Activated T-cell treated with anti-CD3 and anti-CD28 coated beads, Interleukin-2, amount 50 U/mL, for 72 hours (primary cell): ENCODE measurements at places on chromosomes 3 and 15. TPM values are rescaled to one million over a fixed set of nuclear protein-coding genes. Genes with fewer than 3 reads are reported as not detected.

The RAD18 gene
- total RNA-seq, result 44.5 TPM

The EBLN2 gene
- 7.0 TPM for total RNA-seq

The GOLGA8G gene
- total RNA-seq, result not detected

The TCF12 gene
- total RNA-seq, result 93.0 TPM

The UBP1 gene
- 64.6 TPM for total RNA-seq

The TF gene
- total RNA-seq, result 1.9 TPM

The TMED3 gene
- 42.2 TPM for total RNA-seq

The LRRK1 gene
- 0.74 TPM for total RNA-seq

The GOLGA8O gene
- 1.3 TPM for total RNA-seq

The REC114 gene
- not detected for total RNA-seq

The SPINT1 gene
- 17.3 TPM for total RNA-seq

The PIF1 gene
- 33.3 TPM for total RNA-seq

GRCh38 chr3:42605546-42606173 is 5.2 kb downstream of the NKTR start:
- peaks cover 67% of the 10 kb centered on the region for H3K4me1 ChIP-seq
- no peaks in the 10 kb centered on the region for H3K27me3 ChIP-seq
- H3K27ac ChIP-seq, result no peak overlapping the region
- no peak overlapping the region for H3K4me3 ChIP-seq
- peaks cover 27% of the 10 kb centered on the region for H3K36me3 ChIP-seq
- DNase-seq, result no peak

- no peaks in the 10 kb centered on the region for H3K4me1 ChIP-seq
- no peaks in the 10 kb centered on the region for H3K36me3 ChIP-seq
- no peak for DNase-seq
- no peaks in the 10 kb centered on the region for H3K27me3 ChIP-seq
Observed at GRCh38 chr3:155233213-155233612, 60.3 kb downstream of the STRIT1 start.

- H3K27me3 ChIP-seq, result no peaks in the 10 kb centered on the region
- no peak overlapping the region for H3K4me3 ChIP-seq
- H3K36me3 ChIP-seq, result no peaks in the 10 kb centered on the region
- H3K4me1 ChIP-seq, result peaks cover 6% of the 10 kb centered on the region
Observed at GRCh38 chr3:188471723-188472122, 317.8 kb downstream of the LPP start.

- no peak overlapping the region for H3K4me3 ChIP-seq
- no peaks in the 10 kb centered on the region for H3K36me3 ChIP-seq
- H3K4me1 ChIP-seq, result peaks cover 6% of the 10 kb centered on the region
- no peak for DNase-seq
- peaks cover 70% of the 10 kb centered on the region for H3K27me3 ChIP-seq
Observed at GRCh38 chr15:70466305-70466704, 297.1 kb downstream of the UACA start.

GRCh38 chr3:63724987-63725386 is 72.5 kb downstream of the SNTN start:
- no peaks in the 10 kb centered on the region for H3K36me3 ChIP-seq
- DNase-seq, result no peak
- no peaks in the 10 kb centered on the region for H3K4me1 ChIP-seq
- no peaks in the 10 kb centered on the region for H3K27me3 ChIP-seq
- H3K27ac ChIP-seq, result no peak overlapping the region

DNA sequence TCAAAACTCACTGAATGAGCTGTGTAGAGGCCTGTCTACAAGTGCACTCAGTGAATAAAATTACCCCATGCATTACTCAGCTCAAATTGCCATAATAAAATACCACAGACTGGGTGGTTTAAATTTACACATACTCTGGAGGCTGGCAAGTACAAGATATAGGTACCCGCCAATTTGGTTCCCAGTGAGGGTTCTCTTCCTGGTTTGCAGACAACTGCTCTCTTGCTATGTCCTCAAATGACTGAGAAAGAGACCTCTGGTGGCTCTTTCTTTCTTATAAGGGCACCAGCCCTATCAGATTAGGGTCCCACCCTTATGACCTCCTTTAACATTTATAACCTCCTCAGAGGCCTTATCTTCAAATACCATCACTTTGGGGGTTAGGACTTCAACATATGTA is 237.0 kb downstream of the CPNE4 start:
- DNase-seq, result no peak
- H3K27ac ChIP-seq, result no peak overlapping the region
- peaks cover 9% of the 10 kb centered on the region for H3K4me1 ChIP-seq
- H3K4me3 ChIP-seq, result no peak overlapping the region

- no peak for DNase-seq
- no peak overlapping the region for H3K27ac ChIP-seq
- H3K36me3 ChIP-seq, result no peaks in the 10 kb centered on the region
- no peaks in the 10 kb centered on the region for H3K27me3 ChIP-seq
Observed at GRCh38 chr3:58025837-58026569, 17.8 kb downstream of the FLNB start.

DNA sequence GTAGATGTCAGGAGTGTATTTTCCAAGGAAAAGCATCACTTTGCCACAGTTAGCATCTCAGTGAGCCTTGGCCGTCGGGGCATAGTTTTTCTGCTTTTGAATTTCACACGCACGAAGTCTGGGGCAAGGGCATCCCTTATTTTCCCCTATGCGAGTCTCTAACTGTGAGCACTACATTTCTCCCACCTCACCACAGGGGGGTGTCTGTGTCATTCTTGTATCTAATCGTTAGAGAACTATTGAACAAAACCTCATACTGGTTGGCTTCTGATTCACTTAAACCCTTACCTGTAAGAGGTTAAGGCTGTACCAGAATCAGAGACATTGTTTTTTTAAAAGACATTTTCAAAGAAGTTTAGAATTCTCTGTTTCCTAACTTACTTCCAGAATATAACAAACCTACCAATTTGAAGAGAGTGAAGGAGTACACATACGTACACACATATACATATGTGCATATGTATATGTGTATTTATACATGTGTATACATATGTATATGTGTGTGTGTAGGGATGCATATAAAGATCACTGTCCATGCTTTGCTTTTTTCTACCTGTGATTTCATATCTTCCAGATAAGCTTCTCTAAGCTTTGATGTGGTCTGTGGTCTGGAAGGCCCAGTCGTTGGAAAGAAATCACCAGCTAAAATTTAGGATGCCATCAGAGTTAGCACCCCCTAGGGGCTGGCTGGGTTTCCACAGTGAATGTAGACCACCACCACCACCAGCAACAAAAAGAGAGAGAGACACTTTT is 49.4 kb downstream of the MYZAP start:
- peak; percentile 6 for DNase-seq
- no peak overlapping the region for H3K4me3 ChIP-seq
- peaks cover 6% of the 10 kb centered on the region for H3K4me1 ChIP-seq
- H3K27me3 ChIP-seq, result no peaks in the 10 kb centered on the region
- H3K27ac ChIP-seq, result no peak overlapping the region

DNA sequence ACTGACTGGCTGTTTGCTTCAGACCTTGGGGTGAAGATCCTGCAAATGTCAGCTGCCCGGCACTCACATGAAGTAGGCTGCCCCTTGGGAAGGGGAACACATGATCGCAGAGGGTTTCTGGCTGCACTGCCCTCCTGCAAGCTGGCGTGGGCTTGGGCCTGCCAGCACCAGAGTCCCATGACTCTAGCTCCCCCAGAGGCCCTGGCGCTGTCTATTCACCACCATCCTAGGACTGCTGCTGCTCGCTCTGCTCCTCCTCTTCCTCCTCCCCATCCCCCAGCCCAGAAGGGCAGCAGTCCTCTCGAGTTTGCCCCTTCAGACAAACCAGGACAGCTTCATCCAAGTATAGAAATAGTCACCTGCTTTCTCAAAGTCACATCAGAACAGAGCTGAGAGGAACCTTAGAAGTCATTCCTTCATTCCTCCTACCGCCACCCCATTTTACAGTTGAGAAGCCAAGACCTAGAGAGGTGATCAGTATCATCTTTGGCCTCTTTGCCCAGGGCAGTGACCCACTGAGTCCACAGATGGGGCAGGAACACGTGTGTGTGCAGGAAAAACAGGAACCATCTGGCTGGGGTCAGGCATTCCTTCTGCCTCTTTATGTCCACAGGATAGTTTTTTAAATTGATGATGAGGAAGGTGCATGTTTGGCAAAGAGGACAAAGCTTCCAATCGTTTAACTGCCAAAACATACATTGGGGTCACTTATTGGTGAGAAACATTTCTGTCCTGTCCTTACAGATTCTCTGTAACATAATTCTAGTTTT is 13.2 kb downstream of the DPH3 start:
- no peak overlapping the region for H3K4me3 ChIP-seq
- no peak for DNase-seq
- peaks cover 31% of the 10 kb centered on the region for H3K4me1 ChIP-seq
- H3K27ac ChIP-seq, result no peak overlapping the region
- no peaks in the 10 kb centered on the region for H3K27me3 ChIP-seq

GRCh38 chr3:185200639-185201038 is 47.8 kb upstream of the C3orf70 start:
- no peak overlapping the region for H3K4me3 ChIP-seq
- DNase-seq, result no peak
- no peaks in the 10 kb centered on the region for H3K36me3 ChIP-seq

- no peaks in the 10 kb centered on the region for H3K36me3 ChIP-seq
- peak overlapping the region; percentile 11 for H3K27ac ChIP-seq
- peaks cover 5% of the 10 kb centered on the region for H3K27me3 ChIP-seq
- peak overlapping the region; percentile 51 for H3K4me3 ChIP-seq
Observed at GRCh38 chr3:69161587-69162307, 39.4 kb upstream of the LMOD3 start.

GRCh38 chr3:29686889-29687592 is 406.2 kb downstream of the RBMS3 start:
- H3K27ac ChIP-seq, result peak overlapping the region; percentile 82
- DNase-seq, result no peak
- H3K27me3 ChIP-seq, result peaks cover 17% of the 10 kb centered on the region
- peaks cover 34% of the 10 kb centered on the region for H3K4me1 ChIP-seq
- H3K36me3 ChIP-seq, result peaks cover 2% of the 10 kb centered on the region

DNA sequence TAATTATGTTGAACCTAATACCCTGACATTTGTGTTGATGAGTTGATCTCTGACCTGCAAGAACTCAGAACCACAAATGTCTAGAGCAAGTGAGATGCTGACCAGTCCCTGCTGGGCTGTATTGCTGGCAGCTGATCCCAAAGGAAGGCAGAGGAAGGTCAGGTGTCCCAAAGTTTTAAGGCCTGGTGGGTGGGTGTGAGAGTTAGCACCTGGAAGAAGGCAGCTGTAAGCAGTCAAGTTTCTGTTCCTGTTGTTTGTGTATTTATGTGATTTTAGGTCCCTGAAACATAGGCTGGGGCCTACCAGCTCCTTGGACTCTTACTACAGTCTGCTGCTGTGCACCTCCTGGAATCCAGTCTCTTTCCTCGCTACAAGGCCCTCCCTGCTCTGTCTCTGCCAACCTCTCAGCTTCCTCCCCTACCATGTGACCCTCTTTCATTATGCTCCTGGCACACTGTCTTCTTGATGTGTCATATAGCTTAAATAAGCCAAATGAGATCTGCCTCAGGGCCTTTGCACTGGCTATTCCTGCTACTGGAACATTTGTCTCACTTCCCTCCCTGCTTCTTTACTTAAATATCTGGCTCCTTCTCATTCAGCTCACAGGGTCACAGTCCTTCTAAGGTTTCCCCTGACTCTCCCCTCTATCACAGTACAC is 31.0 kb upstream of the ATOSA start:
- no peaks in the 10 kb centered on the region for H3K36me3 ChIP-seq
- no peak overlapping the region for H3K27ac ChIP-seq
- H3K4me1 ChIP-seq, result peaks cover 16% of the 10 kb centered on the region
- peak overlapping the region; percentile 5 for H3K4me3 ChIP-seq
- DNase-seq, result no peak

DNA sequence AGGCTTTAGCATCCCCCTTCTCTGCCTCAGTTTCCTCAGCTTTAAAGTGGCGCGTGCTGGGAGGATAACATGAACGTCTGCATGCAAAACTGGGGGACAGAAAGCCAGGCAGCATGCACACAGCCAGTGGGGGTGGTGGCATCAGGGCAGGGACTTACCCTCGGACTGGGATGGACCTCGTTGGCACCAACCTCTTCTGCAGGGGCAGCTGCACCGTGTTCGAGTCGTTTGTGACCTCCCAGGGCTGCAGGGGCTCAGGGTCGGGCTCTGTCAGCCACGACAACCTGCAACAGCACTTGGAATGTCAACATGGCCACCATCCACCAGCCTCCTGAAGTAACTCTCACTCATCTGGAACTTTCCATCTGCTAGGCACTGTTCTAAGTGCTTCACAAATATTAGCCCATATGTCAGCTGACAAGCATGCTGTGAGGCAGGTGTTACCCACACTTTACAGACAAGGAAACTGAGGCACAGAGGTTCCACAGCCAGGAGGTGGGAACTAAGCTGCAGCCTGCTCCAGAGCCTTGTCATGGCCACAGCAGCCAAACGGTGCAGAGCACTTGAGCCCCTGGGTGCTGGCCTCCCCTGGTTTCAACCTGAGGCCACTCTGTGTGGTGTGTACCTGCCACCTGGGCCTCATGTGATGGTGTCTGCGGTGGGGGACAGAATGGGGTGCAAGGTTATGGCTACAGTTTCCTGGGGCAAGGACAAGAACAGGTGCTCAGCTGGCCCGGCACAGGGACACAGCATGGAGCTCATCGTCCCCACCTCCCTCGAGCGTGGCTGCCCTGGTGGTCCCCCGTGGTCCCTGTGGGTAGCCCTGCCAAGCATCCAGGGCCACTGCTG is 6.7 kb downstream of the C3orf22 start:
- H3K4me1 ChIP-seq, result no peaks in the 10 kb centered on the region
- H3K27ac ChIP-seq, result no peak overlapping the region
- H3K36me3 ChIP-seq, result no peaks in the 10 kb centered on the region
- no peak for DNase-seq
- H3K27me3 ChIP-seq, result peaks cover 8% of the 10 kb centered on the region

GRCh38 chr15:58285212-58285920 is 146.4 kb upstream of the LIPC start:
- H3K27me3 ChIP-seq, result no peaks in the 10 kb centered on the region
- no peak overlapping the region for H3K4me3 ChIP-seq
- H3K27ac ChIP-seq, result no peak overlapping the region
- H3K4me1 ChIP-seq, result peaks cover 13% of the 10 kb centered on the region
- H3K36me3 ChIP-seq, result no peaks in the 10 kb centered on the region
- DNase-seq, result no peak

DNA sequence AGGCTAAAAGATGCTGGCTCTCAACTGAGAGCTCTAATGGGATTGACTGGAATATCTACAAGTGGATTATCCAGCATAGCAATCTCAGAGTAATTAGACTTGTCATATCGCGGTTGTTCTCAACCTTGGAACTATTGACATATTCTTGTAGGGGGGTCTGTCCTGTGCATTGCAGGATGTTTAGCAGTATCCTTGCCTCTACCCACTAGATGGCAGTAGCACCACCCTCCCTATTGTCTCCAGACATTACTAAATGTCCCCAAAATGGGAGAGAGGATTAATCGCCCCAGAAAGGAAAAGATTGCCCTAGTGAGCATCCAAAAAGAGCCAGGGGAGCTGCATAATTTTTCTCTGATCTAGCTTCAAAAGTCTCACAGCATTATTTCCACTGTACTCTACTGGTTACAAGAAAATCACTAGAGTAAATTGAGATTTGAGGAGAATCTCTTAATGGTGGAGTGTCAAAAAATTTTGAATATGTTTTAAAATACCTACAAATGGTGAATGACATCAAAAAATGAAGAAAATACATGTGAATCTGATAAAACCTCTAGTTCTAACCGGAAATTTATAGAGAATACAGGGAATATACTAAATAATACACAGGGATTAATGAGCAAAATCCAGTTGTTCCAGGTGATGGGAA is 388.2 kb upstream of the AGTR1 start:
- peak; percentile 11 for DNase-seq
- no peaks in the 10 kb centered on the region for H3K4me1 ChIP-seq
- no peaks in the 10 kb centered on the region for H3K36me3 ChIP-seq
